Activated T-helper 1 cell treated with anti-CD3 and anti-CD28 coated beads, Interleukin-2, amount 50 U/mL, for 16 hours (primary cell): ENCODE measurements at places on chromosomes 2 and 18.

- no peak for DNase-seq
Measured at GRCh38 chr2:216633616-216634369, 573 bp downstream of the IGFBP2 start.

DNA sequence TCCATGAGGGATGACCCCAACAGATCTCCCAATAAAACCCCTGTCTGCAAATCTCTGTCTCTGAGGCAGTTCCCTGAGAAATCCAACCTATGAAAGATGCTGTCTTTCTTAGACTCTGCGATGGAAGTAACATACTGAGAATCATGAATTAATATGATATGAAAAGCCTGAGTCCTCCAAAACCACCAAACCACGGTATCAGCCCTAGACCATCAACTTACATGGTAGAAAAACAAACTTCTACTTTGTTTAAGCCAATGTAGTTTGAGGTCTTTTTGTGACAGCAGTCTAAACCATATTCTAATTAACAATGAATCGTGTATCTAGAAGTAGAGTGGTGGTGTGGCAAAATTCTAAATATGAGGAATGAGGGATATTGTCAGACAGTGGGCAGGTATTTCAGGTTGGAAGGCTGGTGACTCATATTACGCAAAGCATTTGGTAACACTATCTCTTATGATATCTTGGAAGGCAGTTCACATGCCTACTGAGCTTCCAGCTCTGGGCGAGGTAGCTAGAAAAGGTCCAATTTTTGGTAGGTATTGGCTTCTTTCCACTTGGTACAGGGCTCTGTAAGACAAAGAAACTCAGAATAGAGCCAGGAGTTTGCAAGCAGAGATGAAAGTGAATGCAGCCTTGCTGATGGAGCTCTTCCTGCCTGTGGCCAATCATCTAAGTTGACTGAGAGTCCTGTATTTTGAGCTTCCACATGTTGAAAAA lies 215.8 kb downstream of the ZFP36L2 start:
- DNase-seq = no peak

DNA sequence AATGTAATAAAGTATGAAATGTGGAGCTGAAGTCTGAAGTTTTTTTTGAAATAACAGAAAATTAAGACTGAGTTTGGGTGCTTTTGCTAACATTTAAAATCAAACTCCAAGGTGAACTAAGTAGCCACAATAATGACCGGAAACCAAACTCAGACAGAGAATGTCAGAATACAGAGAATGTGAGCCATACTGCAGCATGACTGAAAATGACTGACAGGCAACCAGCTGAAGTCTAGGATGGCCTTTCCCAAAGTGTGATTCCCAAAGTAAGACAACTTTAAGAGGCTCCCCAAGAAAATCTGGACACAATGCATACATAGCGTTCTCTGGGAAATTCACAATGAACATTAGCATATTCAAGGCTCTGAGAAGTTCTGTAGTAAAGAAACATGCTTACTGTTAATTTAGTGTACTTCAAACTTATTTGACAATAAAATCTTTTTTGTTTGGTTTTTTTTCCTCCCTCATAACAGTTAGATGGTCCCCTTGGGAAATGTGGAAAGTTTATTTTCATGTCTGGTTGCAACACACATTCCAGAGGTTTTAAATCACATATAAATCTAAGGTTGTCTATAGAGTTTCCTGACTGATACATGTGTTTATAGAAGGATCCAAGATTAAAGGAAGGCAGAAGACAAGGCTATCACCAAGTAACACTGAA lies 28.6 kb downstream of the PLA2R1 start:
- DNase-seq = no peak

GRCh38 chr2:219570194-219570923 lies 980 bp downstream of the OBSL1 start:
- DNase-seq = no peak

DNA sequence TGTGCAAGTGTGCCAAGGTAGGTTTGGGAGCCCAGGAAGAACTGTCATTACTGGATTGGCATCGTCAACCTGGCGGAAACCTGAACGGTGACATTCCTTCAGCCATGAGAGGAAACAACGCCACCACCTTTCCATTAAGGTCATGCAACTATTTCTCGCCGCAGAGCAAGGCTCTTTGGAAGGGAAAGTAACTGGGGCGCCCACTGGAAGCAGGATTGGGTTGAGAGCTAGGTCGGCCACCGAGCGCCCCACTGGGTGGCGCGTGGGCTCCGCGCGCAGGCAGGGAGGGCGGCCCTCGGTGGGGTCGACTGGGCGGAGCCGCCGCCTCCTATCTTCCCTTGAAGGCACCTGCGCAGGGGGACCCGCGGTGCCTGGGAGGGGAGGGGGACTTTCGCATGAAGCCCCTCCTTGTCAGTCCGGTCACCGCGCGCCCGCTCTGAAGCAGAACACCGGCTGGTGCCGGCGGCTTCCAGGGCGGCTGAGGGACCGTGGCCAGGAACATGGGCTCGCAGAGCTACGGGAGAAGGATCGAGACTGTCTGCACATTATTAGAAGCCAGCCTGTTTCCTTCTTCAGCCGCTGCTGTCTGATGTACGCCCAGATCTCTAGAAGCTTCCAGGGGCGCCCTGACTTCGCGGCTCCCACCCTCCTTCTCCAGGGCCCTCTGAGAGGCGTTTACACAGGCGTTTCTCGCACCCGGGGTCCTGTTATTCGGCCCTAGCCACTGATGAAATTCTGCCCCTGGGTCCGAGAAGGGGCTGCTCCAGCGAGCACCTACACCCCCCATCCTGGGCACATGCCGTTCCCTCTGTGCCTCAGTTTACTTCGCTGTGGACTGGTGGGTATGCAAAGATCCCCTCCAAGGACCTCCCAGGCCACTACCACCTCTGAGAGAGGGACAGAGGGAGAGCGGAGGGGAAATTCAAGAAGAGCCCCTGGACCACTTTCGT lies 27.3 kb upstream of the MAL start:
- no peak for DNase-seq

DNA sequence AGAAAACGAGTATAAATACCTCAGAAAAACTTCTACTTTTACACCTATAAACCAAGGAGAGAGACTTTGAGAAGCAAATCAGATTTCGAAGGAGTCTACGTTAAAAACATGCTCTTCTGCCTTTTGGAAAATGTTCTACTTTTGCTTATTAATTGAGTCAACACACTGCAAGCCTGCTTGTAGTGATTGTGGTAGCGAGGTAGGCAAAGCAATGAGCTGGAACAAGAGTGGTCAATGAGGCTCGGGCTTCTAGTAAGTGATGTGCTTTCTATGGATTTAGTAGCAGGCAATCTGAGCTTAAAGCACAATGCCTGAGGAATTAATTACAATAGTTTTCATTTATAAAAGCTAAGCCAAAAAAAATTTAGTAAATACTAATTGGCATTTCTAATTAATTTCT lies 103.4 kb upstream of the TFCP2L1 start:
- DNase-seq = no peak
